ENCODE measurements at places on chromosomes 6 and 20.

DNA sequence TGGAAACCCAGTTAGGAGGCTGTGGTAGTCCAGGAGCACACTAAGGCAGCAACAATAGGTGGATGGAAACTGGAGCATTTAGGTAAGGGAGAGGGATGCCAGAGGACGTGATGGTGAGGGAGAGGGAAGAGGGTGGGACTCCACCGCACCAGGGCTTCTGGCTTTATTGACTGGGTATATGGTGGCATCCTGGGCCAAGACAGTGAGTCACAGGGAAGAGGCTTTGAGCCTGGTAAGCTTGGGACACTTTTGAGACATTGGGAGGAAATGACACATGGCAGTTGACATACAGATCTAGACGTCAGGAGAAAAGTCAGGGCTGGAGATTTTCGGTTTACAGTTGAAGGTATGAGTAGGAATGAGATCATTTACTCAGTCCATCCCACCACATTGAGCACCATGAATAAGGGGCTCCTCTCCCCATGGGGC lies 14.9 kb downstream of the NT5E start:
- no peak for DNase-seq

GRCh38 chr20:64071341-64072332 lies 7.7 kb downstream of the RGS19 start:
- DNase-seq: no peak

GRCh38 chr20:43691928-43692524 lies 25.1 kb downstream of the MYBL2 start:
- DNase-seq: peak; percentile 29

- DNase-seq: no peak
Observed at GRCh38 chr6:80547827-80548226, 441.4 kb downstream of the BCKDHB start.

DNA sequence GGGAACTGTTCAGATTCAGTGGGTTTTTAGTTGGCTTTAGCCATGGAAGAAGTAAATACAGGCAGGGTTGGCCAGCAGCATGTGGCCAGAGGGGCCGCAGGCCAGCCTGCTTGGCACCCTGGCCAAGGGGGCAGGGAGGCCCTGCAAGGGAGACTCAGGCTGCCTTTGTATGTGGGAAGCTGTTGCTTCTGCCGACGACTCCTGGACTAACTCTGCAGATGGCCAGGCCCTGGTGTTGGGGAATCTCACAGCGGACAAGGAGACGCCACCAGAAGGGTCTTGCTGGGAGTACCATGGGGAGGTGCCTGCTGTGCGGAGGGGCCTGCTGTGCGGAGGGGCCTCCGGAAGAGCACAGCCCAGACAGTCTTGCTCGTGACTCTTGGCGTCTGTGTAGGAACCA lies 25.2 kb downstream of the PYGB start:
- DNase-seq: no peak

DNA sequence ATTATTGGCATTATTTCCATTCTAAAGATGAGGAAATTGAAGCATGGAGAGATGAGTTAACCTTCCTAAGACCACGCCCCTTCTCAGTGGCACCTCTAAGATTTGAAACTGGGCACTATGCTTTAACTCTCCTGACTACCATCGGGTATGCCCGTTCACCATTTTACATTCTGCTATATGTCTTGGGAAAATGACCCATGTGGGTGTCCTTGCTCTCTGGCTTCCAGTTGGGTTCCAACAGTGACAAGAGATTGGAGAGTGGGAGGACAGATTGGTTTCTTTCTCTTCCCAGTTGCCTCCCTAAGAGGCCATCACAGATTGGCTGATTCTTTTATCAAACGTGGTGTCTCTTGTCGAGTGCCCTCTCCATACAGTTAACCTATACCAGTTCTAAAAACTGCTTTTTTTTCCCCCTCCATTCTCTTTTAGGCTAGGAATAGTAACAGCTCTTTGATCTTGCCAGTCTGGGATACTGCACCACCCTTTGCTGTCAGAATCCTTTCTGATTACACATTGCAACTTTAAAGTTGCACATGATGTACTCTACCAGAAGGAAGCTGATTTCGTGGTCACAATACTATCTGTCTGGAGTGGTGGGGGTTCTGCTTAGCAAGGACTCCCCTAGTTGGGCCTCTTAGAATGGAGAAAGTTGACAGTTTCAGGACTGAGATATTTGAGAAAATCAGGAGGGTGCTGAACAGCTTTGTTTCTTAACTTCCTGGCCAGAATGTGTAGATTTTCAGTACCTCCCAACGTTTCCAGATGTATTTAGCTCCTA lies 88.0 kb upstream of the ELOVL5 start:
- no peak for DNase-seq

GRCh38 chr6:136782021-136782770 lies 10.1 kb downstream of the MAP3K5 start:
- no peak for DNase-seq

DNA sequence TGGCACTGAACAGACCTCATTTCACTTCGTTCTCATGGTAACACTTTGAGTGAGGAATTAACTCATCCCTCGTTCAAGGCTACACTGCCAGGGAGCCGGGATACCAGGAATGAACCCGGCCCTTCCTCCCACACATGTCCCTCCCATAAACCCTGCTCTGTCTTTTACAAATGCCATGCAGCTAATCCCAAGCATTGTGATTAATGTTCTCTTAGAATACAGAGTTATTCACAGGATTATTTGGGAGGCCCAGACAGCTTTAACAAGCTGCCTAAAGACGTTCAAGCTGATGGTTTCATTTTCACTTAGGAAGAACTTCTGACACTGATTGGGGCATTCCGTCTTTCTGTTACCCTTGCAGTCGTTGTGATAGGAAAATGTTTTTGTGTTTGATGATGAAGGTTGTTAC lies 42.5 kb upstream of the CD83 start:
- no peak for DNase-seq

DNA sequence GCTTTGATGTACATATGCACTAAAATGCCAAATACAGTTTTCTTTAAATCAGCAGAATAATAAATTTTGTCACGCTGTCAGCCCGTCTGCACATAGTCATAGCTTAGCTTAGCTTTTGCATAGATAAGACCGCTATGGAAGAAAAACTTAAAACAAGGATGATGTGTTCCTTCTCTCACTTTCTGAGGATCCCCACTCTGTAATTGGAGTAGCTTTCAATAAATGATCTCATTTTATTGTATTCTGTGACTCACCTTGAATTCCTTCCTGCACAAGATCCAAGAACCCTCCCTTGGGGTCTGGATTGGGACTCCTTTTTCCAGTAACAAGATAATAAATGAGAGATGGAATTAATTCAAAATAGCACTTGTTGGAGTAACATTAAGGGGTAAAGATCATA lies 186.2 kb downstream of the CDH26 start:
- no peak for DNase-seq

DNA sequence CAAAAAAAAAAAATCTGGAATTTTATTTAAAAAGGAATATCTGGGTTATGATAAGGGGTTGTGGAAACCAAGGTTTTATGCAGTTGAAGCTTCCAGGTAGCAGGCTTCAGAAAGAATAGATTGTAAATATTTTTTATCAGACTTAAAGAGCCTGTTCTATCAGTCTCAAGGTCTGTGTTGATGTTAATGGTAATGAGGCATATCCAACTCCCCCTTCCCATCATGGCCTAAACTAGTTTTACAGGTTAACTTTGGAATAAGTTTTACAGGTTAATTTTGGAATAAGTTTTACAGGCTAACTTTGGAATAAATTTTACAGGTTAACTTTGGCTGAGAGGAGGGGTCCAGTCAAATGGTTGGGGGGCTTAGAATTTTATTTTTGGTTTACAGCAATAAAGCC lies 92.4 kb downstream of the CD24 start:
- DNase-seq: no peak

GRCh38 chr6:6825193-6825784 lies 236.8 kb downstream of the LY86 start:
- DNase-seq: no peak

- DNase-seq: no peak
Observed at GRCh38 chr6:82040405-82041221, 206.9 kb downstream of the IBTK start.

GRCh38 chr20:34363062-34363464 lies at the start of gene ITCH:
Gene ITCH (plus strand): TSS chr20:34363273. CDS start chr20:34393812, 30,539 bp downstream.
- DNase-seq: peak; percentile 89

GRCh38 chr6:122666418-122666817 lies 56.2 kb downstream of the PKIB start:
- no peak for DNase-seq

DNA sequence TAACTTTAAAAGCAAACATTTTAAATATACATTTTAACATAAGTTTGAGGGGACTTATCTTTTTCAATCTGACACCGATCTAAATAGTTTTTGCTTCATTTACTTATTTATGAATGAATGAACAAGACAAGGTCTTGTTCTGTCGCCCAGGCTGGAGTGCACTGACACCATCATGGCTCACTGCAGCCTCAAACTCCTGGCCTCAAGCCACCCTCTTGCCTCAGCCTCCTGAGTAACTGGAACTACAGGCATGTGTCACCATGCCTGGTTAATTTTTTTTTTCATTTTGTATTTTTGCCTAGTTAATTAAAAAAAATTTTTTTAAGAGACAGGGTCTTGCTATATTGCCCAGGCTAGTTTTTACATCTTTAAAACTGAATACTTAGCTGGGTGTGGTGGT lies 25.4 kb downstream of the FBXO9 start:
- DNase-seq: no peak

- no peak for DNase-seq
Observed at GRCh38 chr6:56899753-56900152, 55.2 kb upstream of the BEND6 start.

- no peak for DNase-seq
Observed at GRCh38 chr6:79666634-79667033, 35.5 kb downstream of the SH3BGRL2 start.

DNA sequence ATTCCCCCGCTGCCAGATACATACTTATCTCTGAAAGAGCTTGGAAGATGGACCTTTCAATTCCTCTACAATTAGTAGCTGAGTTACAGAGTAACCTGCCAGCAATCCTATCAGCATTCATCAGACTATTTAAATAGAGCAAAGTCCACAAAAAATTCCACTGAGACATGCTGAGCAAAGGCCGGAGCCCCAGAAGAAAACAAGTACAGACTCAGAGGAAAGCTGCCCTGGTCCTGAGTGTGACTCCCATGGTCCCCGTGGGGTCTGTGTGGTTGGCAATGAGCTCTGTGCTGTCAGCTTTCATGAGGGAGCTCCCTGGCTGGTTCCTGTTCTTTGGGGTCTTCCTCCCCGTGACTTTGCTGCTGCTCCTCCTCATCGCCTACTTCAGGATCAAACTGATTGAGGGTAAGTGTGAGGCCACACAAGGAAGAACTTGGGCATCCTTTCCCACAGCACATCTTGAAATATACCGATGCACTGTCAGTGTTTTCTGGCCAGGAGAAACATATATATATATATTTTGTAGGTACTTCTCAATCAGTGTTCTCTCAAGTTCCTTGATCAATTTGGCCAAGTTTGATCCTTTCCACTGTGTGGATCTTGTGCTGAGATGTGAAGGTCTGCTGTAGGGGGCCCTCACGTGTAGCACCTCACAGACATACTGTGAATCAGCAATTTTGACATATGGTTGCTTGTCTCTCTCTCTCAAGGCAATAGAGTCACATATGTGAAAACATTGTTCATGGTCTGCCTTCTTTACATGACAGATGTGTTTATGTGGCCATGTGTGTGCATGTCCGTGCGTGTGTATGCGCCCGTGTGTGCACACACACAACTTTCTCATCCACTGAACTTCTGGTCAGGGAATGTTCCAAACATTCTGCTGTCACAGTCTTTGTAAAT lies at the start of gene SMLR1:
Gene SMLR1 (plus strand): TSS at position 160 of the 903 bp plus-strand sequence. CDS start 8 bp downstream, at position 168.
- no peak for DNase-seq

DNA sequence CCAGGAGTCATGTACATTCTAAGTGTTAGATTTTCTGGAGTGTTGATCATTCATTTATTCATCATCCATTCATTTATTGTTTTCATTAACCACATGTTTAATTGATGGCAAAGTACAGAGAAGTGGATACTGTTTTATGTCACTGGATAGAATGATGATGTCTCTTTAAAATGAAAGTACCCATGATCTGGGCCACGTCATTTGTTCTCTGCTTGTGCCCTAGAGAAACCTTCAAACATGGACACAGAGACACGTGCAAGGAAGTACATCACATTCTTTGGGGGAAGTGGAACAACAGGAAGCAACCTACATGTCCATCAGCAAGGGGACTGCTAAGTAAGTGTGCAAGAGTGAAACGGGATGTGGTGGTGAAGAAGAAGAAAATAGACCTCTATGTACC lies 75.8 kb upstream of the TSHZ2 start:
- no peak for DNase-seq

DNA sequence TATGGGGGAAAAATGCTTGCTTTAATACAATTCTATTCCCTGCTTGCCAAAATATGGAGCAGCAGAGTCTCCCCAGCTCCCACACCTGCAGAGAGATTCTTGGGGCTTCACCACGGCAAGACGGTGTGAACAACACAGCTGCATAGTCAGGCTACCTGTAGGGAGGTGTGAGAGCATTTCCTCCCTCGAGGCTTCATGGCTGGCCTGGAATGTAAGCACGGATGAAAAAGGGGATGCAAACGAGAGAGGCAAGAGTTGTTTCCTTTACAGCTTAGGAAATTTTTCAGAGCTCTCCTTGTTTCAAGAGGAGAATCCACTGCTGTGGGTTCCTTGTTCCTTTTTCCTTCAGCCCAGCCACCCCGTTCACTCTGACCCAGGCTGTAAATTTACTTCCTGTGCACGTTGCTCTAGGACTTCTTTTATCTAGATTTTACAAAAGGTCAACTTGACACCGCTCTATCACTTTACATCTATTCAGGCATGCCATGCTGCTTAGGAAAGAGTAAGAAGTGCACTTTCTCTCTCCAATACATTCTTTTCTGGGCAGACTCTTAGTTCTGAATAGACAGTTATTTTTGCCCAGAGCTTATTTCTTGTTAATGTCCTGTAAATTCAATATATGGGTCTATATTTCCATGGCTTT lies 197.1 kb downstream of the KHDC1L start:
- DNase-seq: no peak

- DNase-seq: no peak
Observed at GRCh38 chr6:50333696-50334095, 284.0 kb upstream of the DEFB112 start.

- peak; percentile 7 for DNase-seq
Observed at GRCh38 chr6:5135788-5136376, 50.7 kb downstream of the PPP1R3G start.

DNA sequence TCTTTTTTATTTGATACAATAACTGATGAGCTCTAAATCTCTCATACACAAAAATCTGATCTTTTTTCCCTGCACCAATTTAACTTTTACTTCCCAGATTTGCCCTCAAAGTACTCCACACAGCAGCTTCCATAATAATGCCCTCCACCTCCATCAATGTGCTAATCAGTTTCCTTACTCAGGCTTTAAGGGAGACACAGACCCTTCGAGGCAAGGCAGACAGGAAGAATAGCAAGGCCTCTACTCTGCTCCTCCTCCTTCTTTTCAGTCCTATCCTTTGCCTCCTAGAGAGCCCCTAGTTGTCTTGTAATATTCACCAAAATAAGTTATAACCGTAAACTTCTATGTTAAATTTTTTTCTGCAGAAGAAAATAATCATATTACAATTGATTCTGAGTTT lies 444.9 kb upstream of the RNF217 start:
- DNase-seq: no peak

DNA sequence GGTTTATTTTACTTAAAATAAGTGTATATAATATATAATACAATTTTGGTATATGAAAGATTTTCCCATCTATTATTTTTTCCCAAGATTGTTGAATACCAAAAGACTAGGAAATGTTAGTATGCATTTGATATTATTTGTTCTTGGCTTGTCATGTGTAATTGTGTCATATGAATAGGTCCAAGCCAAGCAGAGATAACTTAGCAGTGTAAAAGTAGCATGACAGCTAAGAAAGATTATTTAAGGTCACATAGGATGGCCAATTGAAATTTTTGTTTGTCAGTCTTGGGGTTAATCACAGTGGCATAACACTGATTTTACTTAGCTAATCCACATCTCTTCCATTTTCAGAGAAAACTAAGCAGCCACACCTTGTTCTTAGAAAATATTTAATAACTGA lies 38.8 kb upstream of the RSPO3 start:
- no peak for DNase-seq
